NCI-H2081 treated with DMSO at 0.1 percent for 48 hours (cell line): ENCODE measurements at places on chromosomes 12 and 14.

DNA sequence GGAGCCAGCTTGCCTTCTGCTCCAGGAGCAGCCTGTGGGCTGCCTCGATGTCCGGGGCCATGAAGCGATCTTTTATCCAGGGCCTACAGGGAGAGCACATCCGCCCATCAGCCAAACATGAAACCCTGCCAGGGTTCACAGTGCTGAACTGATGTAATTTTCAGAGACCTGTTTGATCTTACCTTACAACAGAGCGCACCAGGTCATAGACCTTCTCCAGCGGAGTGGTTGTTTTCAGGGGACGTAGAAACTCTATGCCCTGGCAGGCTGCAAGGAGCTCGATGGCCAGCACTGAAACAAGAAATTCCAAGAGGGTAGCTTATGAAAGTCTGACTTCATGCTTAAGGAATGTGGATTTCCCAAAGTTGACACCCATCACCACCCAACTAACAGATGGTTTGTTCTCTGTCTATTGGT lies 19.7 kb downstream of the HAL start:
- no peak for DNase-seq

DNA sequence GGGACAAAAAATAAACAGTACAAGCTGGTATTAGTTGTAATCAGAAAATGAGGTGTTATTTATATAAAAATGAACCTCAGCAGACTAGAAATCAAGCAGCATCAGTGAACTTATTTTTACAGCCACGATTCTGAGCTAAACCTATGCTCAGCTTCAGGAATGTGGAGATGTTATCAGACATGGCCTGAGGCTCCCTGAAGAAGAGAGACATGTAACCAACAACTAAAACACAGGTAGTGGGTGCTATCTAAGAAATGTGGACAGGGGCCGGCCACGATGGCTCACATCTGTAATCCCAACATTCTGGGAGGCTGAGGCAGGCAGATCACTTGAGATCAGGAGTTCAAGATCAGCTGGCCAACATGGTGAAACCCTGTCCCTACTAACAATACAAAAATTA lies 534.3 kb downstream of the VRK1 start:
- DNase-seq, result no peak

DNA sequence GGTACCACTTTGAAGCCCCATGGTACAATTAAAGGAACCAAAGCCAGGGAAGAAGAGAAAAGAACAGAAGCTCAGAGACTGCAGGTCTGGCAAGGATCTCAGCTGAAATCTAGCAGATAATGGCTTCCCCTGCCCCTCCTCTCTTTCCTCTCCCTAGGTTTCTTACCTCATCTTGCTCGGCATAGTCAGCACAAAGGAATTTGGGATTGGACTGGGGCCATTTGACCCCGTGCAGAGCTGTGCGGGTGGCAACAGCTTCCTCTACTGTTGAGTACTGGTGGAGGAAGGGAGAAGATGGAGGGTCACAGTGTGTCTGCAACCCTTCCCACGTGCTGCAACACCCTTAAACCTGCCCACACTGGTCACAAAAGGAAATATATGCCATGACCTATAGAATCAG lies 4.7 kb upstream of the CDH24 start:
- DNase-seq, result no peak

DNA sequence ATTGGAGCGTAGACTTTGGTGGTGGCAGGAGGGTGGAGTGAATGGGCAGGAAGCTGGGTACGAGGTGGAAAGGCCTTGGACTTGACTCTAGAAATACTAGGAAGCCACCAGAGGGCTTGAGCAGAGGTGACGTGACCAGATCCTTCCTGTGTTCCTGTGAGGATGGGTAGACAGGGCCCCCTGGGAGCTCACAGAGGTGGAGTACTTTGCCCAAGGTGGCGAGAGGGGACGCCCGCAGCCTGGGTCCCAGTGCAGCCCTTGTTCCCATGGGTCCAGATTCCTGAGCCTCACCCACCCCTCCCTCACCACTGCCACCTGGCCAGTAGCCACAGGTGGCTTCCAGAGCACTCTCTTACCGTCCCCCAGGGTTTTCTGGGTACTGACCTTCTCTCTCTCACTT lies 89.8 kb downstream of the KIF26A start:
- no peak for DNase-seq

DNA sequence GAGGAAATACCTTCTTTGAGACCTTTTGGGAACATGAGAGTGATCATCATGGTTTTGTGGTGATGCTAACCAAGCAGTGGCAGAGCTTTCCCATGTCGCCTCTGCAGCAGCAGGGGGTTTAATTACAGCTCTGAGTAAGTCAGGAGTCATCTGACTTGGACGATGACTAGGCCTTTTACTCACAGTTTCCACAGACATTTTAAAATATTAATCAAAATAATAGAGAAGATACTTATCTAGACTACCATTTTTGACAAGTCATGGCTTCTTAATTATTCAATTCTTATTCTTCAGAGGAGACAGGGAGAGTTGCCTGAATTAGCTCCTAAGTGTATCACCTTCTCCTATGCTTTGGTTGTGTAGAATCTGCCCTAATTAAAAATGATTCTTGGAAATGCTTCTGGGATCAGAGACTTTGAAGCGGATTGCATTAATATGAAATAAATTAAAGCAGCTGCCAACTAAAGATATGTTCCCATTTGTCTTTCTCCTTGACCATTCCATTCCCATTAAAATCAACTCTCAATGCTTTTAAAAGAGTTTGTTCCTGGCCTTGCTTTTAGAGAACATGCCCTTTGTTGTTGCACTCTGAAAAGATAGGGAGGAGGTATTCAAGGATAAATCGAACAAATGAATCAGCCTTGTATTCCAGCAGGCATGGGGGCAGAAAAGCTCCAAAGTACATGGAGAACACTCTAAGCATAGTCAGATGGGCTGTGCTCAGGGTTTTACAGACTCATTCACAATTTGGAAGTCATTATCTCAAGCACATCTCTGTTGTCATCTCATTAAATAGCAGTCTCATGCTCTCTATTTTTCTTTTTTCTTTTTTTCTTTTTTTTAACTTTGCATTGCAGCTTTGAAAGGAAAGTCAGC lies 7.7 kb upstream of the IFNG-AS1 start:
- no peak for DNase-seq

GRCh38 chr12:10086387-10086786 lies 12.4 kb downstream of the CLEC1A start:
- no peak for DNase-seq

DNA sequence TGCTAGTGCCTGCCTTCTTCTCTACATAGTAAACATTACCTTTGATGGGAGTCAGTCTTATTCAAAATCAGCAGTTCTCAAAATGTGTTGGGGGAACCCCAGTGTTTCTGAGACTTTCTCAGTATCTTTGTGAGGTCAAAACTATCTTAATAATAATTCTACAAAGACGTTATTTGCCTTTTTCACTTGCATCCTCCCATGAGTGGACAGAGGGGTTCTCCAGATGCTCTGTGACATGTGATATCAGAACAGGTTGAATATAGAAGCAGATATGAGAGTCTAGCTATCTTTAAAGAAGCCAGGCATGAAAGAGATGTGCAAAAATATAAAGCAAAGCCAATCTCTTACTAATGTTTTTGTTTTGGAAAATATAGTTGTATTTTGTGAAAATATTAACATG lies 144.7 kb downstream of the KTN1 start:
- DNase-seq, result no peak
